ENCODE measurements at places on chromosomes 3 and 15.

GRCh38 chr15:84400017-84400740 lies 164.6 kb downstream of the GOLGA6L4 start:
- no peak for DNase-seq

GRCh38 chr3:188975600-188976314 lies 196.0 kb upstream of the TPRG1 start:
- no peak for DNase-seq

GRCh38 chr15:74320352-74321247 lies 46.8 kb downstream of the CYP11A1 start:
- DNase-seq, result peak; percentile 48

DNA sequence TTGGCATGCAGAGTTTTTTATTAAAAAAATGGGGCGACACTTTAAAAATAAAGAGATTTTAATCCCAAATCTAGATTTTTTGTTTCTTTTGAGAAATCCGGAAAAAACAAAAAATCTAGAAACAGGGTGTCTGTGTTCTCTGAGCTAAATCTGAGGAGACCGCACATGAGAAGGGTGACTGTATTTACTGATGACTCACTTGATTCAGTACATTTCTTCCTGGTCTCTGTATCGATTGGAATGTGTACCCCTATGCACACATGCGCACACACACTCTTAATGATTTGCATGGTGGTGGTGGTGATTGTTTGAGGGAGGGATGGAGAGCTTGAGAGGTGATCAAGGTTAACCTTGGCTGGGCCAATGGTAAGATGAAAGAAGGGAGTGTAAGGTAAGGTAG lies 443.1 kb upstream of the THRB start:
- no peak for DNase-seq

- DNase-seq, result no peak
These were observed 75.4 kb upstream of the PSMD6 start for GRCh38 chr3:64098670-64099069.

DNA sequence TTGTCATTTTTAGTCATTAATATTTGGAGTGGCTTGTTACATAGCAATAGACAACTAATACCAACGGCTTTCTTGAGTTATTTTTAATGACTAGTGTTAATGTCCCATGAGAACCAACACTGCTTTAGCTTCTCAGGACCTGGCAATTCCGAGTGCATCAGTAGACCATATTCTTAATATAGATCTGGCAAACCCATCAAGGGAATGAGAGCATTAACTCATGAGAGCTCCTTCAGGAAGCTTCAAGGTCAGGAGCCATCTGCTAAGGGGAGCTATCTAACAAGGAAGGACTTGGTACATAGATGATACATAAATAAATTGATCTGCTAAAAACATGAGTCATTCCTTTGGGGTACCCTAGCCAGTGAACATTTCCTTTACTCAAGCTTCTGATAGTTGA lies 122.6 kb upstream of the EPHA3 start:
- DNase-seq, result no peak

- no peak for DNase-seq
These were observed 40.5 kb downstream of the SV2B start for GRCh38 chr15:91140601-91141000.

DNA sequence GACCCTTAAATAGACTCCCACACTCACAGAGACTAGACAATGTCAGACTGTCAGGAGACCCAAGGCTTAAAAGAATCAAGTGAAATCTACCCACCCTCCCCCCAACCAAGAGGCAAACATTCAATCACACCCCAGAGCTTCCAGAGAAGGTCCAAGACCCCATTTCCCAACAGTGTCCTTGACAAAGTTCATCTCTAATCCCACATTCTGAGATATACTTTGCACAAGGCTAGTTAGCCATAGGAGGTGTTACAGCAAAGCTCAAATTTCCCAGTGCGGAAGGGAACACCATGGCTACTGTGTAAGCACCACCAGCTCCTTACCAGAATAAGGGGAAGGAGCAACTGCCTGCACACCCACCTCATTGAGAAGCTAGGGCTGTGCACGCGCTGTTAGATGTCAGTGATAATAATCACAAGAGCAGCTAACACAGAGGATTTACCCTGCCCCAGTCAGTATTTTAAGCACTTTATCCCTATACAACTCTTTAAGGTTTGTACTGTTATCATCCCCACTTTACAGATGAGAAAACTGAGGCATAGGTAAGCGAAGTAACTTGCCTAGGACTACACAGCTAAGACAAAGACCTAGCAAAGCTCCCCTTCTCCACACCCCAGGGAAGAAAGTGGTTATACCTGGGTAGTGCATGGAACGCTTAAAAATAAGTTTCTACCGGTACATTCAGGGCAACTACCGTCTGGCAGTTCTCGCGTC lies 17.3 kb downstream of the SPATA12 start:
- DNase-seq, result no peak

DNA sequence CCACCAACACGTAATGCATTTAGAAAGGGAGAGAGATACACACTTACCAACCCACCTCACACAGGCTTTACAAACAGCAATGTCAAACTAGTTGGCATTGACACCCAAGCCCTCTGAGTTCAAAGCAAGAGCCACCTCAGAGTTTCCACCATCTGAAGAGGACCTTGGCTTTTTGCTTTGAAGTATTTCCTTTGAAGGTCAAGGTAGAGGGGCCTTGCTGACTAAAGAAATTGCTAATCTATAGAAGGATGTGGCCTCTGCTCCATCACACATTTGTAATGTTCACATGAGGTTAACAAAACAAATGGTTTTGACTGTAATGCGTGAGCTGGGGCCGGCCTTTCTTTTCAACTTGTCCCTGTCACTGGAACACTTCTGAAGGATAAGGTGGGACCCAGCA lies 117.7 kb downstream of the POLR2M start:
- no peak for DNase-seq

GRCh38 chr15:35603301-35603700 lies 57.3 kb upstream of the DPH6 start:
- peak; percentile 49 for DNase-seq

GRCh38 chr3:29339016-29339833 lies 58.4 kb downstream of the RBMS3 start:
- no peak for DNase-seq

DNA sequence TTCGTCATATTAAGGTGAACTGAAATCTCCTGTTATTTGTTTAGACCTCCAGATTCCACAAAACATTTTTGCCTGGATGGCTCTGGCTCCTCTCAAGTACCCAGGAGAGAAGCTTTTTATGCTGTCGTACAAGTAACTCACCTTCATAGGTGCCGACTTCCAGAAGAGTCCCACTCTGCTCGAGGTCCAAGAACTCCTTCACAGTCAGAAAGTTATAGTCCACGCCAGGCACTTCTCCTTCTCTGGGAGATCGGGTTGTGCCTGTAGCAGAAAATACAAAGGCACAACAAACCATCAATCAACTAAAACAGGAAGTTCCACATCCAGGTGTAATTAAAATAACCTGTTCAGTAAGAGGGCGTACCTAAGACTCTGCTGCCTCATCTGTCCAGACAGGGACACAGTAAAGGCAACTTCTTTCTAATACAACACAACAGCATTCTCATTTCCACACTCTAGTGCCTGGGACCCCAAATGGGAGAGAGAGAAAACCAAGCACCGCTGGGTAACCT lies 545.3 kb downstream of the MAGI1 start:
- DNase-seq, result no peak

GRCh38 chr3:9721700-9722060 lies 9.9 kb upstream of the BRPF1 start:
- no peak for DNase-seq

DNA sequence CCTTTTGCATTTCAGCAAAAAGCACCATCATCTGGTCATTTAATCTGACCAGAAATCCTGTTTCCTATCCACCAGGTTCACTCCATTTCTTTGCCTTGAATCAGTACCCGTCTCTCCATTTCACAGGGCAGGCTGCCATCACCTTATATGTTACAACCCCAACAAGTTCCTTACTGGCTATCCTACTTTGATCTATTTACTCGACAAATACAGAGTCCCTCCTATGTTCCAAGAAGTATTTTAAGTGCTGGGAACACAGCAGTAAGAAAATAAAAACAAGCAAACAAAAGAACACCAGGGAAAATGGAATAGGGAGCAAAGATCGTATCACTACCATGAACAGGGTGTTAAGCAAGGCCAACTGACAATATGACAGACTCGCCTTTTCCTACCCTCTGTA lies 295.2 kb upstream of the WNT5A start:
- no peak for DNase-seq

DNA sequence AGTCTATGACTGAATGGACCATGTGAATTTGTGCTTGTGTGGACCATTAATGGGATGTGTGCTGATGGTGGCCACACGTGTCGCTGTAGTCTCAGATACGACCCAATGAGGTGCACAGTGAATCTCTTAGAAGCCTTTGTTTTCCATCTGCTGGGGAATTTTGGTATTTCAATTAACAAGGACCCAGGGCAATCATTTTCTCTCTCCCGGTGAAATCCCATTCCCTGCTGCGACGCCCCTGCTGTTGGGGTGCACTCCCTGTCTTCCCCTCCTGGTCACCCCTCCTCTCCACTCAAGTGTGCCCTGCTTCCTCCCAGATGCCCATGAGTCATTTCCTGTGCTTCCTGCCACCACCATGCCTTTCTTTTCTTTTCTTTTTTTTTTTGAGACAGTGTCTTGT lies 32.7 kb downstream of the EBLN2 start:
- no peak for DNase-seq

GRCh38 chr3:18575573-18575972 lies 150.4 kb upstream of the SATB1 start:
- no peak for DNase-seq

DNA sequence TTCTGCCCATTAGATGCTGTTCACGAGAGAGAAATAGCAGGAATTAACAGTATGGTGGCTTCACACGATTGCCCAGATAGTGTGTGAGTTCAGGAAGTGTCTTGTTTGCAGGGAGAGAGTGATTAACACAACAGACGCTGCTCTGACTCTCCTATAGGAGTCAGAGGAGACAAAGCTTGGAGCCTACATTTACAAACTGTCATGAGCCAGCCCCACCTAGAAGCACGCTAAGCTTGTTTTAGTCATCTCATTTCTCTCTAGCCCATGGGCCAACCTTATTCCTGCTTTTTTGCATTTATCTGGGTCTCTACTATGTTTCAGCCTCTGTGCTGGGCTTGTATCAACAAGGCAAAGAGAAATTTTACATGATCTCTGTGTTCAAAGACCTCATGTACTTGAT lies 128.3 kb upstream of the BFSP2 start:
- DNase-seq, result no peak

DNA sequence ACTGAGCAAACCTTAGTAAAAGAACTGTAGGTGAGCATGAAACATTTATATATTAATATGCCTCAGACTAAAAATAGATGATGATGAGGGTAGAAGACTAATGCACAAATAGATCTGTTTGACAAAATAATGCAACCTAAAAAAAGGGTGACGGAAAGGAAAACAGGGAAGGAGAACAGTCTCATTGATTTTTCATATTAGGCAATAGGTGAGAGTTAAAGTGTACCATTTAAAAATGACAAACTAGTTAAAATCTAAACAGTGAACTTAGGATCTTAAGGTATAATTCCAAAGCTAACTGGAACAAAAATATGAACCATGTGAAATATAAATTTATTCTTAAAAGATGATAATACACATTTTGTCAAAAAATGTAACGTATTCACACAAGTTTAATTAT lies 1347.6 kb downstream of the SI start:
- no peak for DNase-seq

GRCh38 chr3:187689984-187690383 lies 12.4 kb downstream of the RTP2 start:
- no peak for DNase-seq

DNA sequence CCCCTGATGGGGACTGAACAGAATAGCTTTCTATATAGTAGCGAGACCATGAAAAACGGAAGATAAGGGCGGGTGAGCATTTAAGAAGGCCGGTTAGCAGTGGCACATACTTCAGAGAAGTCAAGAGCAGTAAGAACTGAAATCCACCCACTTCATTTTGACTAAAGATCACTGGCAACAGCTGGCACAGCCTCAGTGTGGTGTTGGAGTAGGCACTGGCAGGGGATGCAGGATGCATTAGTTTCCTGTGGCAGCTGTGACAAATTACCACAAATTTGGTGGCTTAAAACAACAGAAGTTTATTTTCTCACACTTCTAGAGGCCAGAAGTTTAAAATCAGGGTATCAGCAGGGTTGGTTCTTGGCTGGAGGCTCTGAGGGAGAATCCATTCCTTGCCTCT lies 176.5 kb downstream of the ADAMTSL3 start:
- DNase-seq, result no peak

DNA sequence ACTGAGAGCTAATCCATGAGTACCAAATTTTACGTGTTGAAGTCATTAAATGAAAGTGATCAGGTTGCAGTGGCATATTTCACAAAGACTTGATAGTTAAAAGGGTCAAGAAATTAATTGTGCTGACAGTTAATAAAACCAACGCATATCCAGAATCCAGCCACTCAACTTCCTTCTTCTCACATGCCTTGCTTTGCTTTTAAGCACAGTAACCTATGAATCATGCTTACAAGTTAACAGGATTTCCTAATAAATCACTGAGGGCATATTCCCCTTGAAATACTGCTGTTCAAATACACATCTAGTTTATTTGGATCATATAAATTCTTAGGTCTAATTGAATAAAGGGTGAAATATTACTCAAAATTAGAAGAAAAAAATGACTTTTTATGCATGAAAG lies 801.5 kb upstream of the EPHA6 start:
- no peak for DNase-seq

GRCh38 chr3:183664913-183665381 lies 29.5 kb downstream of the KLHL24 start:
- no peak for DNase-seq

DNA sequence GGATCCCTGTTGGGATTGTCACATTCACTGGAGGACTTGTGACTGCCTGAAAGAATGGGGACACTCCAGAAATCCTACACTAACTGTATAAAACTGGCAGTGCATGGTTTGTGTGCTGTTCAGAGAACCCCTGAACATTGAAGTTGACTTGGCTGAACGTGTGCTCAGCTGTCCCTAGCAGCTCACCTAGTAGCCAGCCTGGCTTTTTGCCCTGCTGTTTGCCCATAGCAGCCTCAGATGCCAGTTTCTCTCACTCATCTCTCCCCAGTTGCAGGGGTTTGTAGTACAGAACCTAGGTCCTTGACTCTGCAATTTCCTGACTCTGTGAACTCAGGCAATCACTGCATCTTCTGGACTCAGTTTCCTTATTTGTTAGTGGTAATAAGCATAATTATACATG lies 63.0 kb downstream of the KCNAB1 start:
- no peak for DNase-seq

DNA sequence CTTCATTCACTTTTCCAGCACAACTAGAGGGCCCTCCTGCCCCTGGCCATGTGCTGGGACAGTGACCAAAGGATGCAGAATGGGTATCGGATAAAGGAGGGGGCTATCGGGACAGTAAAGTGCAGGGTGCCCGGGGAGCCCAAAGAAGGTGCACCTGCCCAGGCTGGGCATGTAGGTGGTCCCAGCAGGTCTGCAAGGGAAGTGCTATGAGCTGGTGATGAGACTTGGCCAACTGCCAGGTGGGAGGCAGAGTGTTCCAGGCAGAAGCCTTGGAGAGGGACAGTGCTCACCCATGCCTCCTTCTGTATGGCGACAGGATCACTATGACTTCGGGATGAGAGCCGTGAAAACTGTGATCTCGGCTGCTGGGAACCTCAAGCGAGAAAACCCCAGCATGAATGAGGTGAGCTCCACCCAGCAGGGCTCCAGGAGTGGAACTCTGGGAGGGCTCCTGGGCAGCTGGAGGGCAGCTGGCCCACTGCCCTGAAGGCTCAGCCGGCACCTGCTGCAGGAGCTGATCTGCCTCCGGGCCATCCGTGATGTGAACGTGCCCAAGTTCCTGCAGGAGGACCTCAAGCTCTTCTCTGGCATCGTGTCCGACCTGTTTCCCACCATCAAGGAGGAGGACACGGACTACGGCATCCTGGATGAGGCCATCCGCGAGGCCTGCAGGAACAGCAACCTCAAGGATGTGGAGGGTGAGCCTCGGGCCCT lies 48.4 kb downstream of the DNAH1 start:
- DNase-seq, result no peak

GRCh38 chr15:89444241-89445225 lies 51.9 kb downstream of the RHCG start:
- no peak for DNase-seq
